ENCODE measurements at places on chromosomes 6 and 20.

DNA sequence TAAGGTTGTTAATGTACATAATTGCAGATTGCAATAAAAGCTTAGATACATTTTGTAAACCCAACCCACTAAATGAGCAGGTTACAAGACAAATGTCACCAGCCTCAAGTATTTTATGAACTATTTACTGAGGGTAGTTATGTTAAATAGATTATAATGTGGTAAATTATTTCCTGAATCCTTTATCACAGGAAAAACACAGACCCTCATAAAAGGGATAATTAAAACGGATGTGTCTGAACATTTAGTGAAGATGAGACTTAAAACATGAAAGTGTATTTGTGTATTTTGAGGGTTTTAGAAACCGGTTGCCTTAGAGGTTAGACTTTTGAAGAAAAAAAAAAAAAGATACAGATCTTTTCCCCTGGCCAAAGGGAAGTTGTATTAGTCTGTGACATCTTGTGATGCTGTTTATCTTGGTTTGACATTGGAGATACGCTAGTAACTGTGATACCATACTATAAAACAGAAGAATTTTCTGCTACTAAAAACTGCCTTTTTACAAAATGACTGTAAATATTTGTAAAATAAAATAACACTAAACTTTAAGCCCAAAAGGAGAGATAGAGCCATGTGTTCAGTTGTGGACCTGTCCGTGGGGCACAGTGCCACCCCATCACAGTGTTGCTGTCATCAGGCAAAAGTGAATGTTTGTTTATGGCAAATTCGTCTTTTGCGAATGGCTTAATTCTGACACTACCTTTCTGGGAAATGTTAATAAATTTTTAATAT lies 9.7 kb downstream of the DYNLT1 start:
- DNase-seq = no peak

GRCh38 chr6:170165085-170165470 lies 125.8 kb downstream of the DLL1 start:
- no peak for DNase-seq

DNA sequence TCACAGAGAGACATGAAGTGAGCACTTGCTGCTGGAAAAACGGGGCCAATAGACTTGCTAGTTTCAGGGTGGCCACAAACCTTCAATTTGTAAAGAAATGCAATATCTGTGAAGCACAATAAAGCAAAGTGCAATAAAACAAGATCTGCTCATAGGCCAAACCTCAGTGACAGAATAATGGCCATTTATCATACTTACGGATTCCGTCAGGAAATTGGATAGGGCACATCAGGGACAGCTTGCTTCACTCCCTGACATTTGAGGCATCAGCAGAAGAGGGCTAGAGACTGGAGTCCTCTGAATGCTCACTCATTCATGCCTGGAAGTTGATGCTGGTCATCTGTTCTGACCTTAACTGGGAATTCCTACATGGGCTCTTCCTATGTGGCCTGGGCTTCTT lies 165.5 kb upstream of the OPRM1 start:
- no peak for DNase-seq

DNA sequence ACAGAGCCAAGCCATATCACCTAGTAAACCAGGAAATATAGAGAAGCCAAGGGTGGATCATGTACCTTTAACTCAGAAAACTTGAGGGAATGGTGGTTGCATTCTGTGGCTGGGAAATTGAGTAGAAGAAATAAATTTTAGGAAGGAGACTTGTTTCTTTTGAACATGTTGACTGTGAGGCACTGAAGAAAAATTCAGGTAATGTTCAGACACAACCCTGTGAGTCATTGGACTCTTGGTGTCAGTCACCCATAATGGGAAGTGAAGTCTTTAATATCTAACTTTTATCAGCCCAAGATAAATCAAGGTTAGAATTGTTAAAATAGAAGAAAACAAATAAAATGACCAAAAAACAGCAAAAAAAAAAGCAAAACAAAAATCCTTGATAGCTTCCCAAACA lies 98.8 kb upstream of the GRIK2 start:
- DNase-seq = no peak

- peak; percentile 80 for DNase-seq
These were observed 8.6 kb downstream of the MAN1A1 start for GRCh38 chr6:119340796-119341487.

DNA sequence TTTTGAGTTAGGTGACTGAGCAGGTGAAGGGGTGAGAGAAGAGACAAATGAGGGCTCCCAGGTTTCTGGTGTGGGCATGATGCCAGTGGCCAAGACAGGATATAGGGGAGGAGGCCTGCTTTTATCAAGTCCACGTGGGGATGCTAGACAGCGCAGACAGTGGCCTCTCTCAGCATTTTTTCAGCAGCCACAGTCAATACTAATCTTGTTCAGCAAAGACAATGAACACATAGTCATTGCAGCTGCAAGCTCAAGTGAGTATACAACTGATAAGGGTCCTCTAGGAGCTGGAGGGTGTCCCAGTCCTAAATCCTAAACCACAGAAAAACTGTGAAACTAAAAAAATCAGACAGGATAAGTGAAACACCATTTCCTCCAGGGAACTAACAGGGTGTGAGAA lies 48.6 kb downstream of the UQCC1 start:
- DNase-seq = no peak

DNA sequence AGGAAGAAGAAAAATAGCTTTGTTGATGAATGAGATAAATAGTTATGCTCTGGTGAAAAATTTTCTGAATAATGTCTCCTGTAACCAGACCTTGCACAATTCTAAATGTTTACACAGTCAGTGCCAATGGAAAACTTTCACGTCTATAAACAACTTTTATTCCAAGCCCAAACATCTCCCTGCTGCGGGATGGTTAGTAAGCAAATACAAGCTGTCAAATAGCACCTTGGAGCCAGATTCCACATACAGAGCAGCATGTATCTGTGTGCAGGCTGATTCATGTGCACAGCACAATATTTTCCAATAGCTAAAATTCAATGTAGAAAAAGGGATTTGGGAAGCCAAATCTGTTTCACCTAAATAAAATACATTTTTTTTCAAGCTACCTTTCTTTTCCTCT lies 813.3 kb downstream of the HACE1 start:
- DNase-seq = no peak
